NCI-H146 (cell line): ENCODE measurements at places on chromosomes 16 and 17.
A peak's percentile ranks its signal among the peaks of the same experiment; 100 is the strongest.

DNA sequence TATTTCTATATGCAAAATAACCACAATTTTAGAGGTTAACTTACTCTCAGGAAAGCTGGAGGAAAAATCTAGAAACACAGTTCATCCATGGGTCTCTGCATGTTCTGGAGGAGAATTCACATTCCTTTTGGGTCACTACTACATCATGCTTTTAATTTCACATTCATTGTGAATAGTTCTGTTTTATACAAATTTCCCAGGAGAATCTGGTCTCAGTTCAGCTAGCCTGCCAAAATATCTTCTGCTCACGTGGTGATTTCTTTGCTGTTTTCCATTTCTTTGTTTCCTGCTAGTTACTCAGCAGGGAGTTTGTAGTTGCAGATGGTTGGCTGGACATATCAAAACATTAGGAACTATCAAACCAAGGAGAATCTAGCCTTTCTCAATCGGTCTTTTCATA is at the start of gene ABCA9:
Gene ABCA9 (minus strand): TSS at position 106 of the 400 bp plus-strand sequence. CDS start 9,801 bp downstream, outside the sequence.
- DNase-seq: peak; percentile 23

DNA sequence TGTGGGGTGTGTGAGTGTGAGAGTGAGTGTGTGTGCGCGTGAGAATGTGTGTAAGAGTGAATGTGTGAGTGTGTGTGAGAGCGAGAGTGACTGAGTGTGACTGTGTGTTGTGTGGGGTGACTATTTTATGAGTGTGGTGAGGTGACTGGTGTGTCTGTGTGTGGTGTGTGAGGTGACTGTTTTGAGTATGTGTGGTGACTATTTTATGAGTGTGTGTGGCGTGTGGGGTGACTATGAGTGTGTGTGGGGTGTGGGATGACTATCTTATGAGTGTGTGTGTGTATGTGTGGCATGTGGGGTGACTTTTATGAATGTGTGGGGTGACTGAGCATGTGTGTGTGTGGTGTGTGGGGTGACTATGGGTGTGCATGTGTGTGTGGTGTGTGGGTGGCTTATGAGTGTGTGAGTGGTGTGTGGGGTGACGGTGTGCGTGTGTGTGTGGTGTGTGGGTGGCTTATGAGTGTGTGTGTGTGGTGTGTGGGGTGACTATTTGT is 152.9 kb upstream of the PLCG2 start:
- no peak for DNase-seq

- DNase-seq: peak; percentile 28
Observed at GRCh38 chr17:73165616-73166404, 1.0 kb downstream of the SSTR2 start.

DNA sequence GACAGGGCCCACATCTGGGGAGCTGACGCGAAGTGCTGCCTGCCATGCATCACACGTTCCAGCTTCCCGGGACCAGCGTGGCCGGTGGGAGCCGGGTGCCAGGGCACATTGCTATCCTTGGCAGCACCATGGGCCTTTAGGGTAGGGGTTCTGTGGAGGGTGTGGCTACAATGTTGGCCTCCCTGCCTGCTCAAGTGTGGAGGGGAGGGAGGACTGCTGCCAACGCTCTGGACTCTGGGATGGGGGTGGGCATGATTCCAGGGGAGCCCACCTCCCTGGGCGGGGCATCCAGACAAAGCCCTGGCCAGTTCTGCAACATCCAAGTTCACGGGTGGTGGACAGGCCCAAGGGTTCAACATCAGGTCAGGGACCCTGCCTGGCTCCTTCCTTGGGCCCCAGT is 13.9 kb downstream of the GRB7 start:
- DNase-seq: no peak

DNA sequence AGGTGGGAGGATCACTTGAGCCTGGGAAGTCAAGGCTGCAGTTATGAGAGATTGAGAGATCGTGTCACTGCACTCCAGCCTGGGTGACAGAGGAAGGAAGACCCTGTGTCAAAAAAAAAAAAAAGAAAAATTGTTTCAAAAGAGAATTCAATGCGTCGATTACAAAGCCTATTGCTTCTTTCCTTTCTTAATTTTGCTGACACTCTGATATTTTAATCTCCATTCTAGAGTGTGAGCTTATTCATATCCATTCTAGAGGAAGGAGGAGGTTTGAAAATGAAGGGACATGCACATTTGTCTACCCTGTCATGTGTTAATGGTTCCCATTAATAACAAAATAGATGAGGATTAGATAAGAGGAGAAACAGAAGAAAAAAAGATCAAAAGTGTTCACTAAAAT is 63.1 kb downstream of the PCTP start:
- DNase-seq: no peak
